Smooth muscle cell of trachea (primary cell): ENCODE measurements at places on chromosomes 5 and 9. TPM values are rescaled to one million over a fixed set of nuclear protein-coding genes. Genes with fewer than 3 reads are reported as not detected.

Gene CBY3
- not detected in 2 replicates for total RNA-seq

Gene SNCAIP
- under 0.01 and 0.66 TPM in 2 replicates for total RNA-seq

Gene CYLC2
- not detected in 2 replicates for total RNA-seq

Gene LCN15
- total RNA-seq, result under 0.01 TPM in 1 of 2 replicates, not detected in the other

Gene PCDHGB3
- 7.1 and 9.4 TPM in 2 replicates for total RNA-seq

Gene PCDHA8
- total RNA-seq, result under 0.01 and 0.15 TPM in 2 replicates

Gene GFI1B
- 0.17 TPM in 1 of 2 replicates, not detected in the other for total RNA-seq

Gene NEUROG1
- total RNA-seq, result not detected in 2 replicates

Gene COL5A1
- 164 and 294 TPM in 2 replicates for total RNA-seq

Gene PCDHAC2
- total RNA-seq, result under 0.01 TPM in 1 of 2 replicates, not detected in the other

Gene SH3TC2
- 1.5 and 3.3 TPM in 2 replicates for total RNA-seq

Gene SPAAR
- under 0.01 TPM in 1 of 2 replicates, not detected in the other for total RNA-seq

Gene GPX8
- total RNA-seq, result 124 and 134 TPM in 2 replicates

Gene IRX1
- not detected in 2 replicates for total RNA-seq

Gene CDH6
- total RNA-seq, result 61.4 and 77.2 TPM in 2 replicates

Gene TMEM203
- 41.5 and 48.8 TPM in 2 replicates for total RNA-seq

Gene RNF180
- total RNA-seq, result 0.83 and 2.0 TPM in 2 replicates

Gene PHYHD1
- 16.1 and 18.7 TPM in 2 replicates for total RNA-seq

Gene NPR3
- total RNA-seq, result 82.2 and 123 TPM in 2 replicates

Gene C5orf52
- not detected in 2 replicates for total RNA-seq

Gene ZBTB34
- total RNA-seq, result 7.4 and 10.0 TPM in 2 replicates

Gene IFNK
- total RNA-seq, result not detected in 2 replicates

Gene RANBP3L
- not detected in 2 replicates for total RNA-seq

Gene KIF12
- under 0.01 TPM in 1 of 2 replicates, not detected in the other for total RNA-seq

Gene ASS1
- total RNA-seq, result 44.2 and 225 TPM in 2 replicates

Gene C9orf153
- 0.15 and 0.50 TPM in 2 replicates for total RNA-seq

Gene DDX46
- total RNA-seq, result 15.5 and 31.6 TPM in 2 replicates

Gene PRELID2
- total RNA-seq, result 20.2 and 20.7 TPM in 2 replicates

Gene SPATA31E1
- not detected in 2 replicates for total RNA-seq

Gene CDKN2B
- 15.0 and 42.2 TPM in 2 replicates for total RNA-seq

Gene LSM11
- 3.1 and 3.5 TPM in 2 replicates for total RNA-seq

Gene IQGAP2
- total RNA-seq, result 6.1 and 15.1 TPM in 2 replicates

Gene PSMB7
- total RNA-seq, result 149 and 265 TPM in 2 replicates

Gene KIF20A
- 12.2 and 108 TPM in 2 replicates for total RNA-seq

Gene PCDHA4
- 0.29 and 0.33 TPM in 2 replicates for total RNA-seq

Gene CORO2A
- 0.15 and 0.33 TPM in 2 replicates for total RNA-seq

Gene TEX48
- total RNA-seq, result not detected in 2 replicates

Gene SH2D3C
- total RNA-seq, result 0.29 TPM in 1 of 2 replicates, not detected in the other

Gene SPINK7
- not detected in 2 replicates for total RNA-seq

Gene PCDHB5
- total RNA-seq, result 0.29 and 1.3 TPM in 2 replicates

Gene LHX2
- not detected in 2 replicates for total RNA-seq

Gene ZNG1F
- total RNA-seq, result 3.5 and 7.0 TPM in 2 replicates

Gene HMMR
- 3.1 and 61.5 TPM in 2 replicates for total RNA-seq

Gene SLC2A6
- total RNA-seq, result 13.2 and 14.1 TPM in 2 replicates

Gene IFNA7
- total RNA-seq, result not detected in 2 replicates

Gene C9
- total RNA-seq, result under 0.01 TPM in 1 of 2 replicates, not detected in the other

Gene FNBP1
- 30.5 and 36.9 TPM in 2 replicates for total RNA-seq

Gene GEMIN5
- 17.7 and 18.7 TPM in 2 replicates for total RNA-seq

Gene BTNL3
- total RNA-seq, result not detected in 2 replicates

Gene HTR1A
- not detected in 2 replicates for total RNA-seq

Gene LCN6
- not detected in 2 replicates for total RNA-seq

Gene DCANP1
- total RNA-seq, result not detected in 2 replicates
